Naive thymus-derived CD4-positive, alpha-beta T cell (primary cell): ENCODE measurements at places on chromosomes 12 and 14. TPM values are rescaled to one million over a fixed set of nuclear protein-coding genes. Genes with fewer than 3 reads are reported as not detected.

DNA sequence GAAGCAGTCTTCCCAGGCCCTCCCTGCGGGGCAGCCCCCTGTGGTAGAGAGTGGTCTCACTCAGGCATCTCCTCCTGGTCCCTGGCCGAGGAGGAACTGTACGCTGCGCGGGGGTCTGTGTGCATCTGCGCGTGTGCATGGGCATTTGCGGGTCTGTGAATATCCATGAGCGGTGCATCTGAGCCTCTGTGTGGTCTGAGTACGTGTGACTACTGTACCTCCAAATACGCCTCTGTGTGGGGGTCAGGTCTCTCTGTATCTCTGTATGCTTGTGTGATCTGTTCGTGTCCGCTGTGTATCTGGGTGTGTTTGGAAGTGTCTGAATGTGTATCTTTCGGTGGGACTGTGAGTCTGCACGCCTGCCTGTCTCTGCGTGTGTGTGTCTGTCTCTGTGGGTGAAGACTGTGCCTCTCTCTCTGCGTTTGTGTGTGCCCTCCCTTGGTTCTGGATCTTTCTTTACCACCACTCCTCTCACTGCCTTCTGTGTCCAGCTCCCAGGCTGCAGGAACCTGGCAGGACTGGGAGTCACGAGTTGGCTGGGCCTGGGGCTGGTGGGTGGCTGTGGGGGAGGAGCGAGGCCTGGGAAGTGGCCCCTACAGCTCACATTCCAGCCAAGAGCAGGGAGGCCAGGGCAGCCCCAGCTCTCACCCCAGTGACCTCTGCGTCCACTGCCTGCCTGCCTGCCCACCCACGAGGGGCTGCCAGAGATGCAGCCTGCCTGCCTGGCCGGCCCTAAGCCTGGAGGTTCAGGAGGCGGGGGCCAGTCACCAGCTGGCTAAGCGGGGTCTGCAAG lies 1.1 kb upstream of the PGF start:
- DNase-seq: no peak

- no peak for DNase-seq
Measured at GRCh38 chr14:92987713-92988510, 65.0 kb downstream of the CHGA start.

- DNase-seq: no peak
Measured at GRCh38 chr14:96094656-96095055, 55.5 kb downstream of the C14orf132 start.

DNA sequence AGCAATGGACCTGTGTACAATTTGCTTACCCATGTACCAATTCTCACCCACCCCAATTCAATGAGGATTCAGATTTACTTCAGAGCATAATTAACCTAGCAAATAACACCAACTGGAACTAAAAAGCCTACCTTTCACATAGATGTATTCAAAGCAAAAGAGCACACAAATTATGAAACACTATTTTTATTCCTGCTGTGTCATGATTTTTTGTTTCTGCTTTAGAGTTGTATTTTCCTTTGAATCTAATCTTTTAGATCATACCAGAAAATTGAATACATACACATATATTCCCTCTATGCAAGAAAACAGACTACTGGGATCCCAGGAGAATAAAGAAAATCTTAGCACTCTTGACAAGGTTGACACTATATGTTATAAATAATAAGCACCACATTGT lies 5.9 kb downstream of the KICS2 start:
- DNase-seq: no peak

DNA sequence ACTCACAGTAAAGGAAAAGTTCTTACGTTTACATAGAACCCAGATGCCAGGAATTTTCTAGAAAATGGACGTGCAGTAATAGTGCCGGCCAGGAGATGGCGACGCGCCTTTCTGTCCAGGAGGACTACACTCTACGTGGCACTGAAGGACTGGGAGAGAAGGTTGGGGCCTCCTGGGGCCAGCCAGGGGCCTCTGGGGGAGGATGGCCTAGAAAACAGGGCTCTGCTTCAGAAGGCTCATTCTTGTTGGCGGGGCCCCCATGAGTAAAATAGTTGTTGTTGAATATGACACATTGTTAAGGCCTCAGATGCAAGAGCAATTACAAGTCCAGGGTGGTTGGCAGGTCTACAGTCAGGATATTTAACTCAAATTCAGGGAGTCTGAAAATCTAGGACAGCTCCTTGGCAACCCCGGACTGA lies 120.1 kb upstream of the MAX start:
- DNase-seq: no peak

DNA sequence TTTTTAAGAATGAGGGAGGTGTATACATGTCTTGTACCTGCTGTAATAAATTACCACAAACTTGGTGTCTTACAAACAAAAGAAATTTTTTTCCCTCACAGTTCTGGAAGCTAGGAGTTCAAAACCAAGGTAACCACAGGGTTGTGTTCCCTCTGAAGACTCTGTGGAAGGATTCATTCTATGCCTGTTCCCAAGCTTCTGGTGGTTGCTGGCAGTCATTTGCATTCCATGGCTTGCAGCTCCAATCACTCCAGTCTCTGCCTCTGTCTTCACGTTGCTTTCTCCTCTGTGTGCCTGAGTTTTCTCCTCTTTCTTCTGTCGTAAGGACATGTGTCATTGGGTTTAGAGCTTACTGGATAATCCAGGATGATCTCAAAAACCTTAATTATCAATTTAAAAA lies 15.4 kb upstream of the ZNF641 start:
- no peak for DNase-seq

GRCh38 chr12:66036317-66036716 lies 94.2 kb downstream of the LLPH start:
- no peak for DNase-seq

DNA sequence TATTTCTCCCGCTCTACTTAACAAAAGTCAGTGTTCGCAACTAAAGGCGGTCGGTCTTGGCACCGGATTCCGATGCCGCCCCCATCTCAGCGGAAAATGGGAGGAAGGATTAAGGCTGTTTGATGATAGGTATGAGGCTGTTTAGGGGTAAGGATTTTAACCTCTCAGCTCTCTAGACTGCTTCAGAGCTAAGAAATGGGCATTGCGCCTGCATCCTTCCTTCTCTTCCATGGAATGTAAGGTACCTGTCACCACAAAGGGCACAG lies 1.4 kb downstream of the COCH start:
- DNase-seq: no peak

- DNase-seq: no peak
Measured at GRCh38 chr12:104620837-104621531, 164.2 kb downstream of the CHST11 start.

- DNase-seq: no peak
Measured at GRCh38 chr14:41605550-41606281, 960 bp upstream of the LRFN5 start.

DNA sequence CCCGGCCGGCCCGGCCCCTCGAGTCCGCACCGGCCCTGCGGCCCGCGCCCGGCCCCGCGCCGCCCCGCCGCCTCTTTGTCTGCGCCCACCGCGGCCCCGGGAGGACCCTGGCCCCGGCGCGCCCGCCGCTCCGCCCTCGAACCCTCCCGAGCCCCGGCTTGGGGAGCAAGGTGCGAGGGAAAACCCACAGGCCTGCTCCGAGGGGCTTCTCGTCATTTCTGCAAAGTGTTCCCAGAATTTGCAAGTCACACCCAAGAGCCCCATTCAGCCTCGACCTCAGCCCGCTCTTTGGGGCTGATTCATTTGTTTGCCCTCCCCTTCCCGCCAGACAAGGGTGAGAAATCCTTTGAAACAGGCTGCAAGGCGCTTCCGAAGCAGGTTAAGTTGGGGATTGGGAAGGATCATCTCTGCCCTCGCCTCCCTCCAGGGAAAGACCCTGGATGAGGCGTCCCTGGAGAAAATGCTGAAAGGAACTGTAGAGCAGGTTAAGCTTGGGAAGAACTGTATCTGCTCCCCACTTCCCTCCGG lies 325 bp upstream of the CLIP1 start:
- DNase-seq: peak; percentile 10

DNA sequence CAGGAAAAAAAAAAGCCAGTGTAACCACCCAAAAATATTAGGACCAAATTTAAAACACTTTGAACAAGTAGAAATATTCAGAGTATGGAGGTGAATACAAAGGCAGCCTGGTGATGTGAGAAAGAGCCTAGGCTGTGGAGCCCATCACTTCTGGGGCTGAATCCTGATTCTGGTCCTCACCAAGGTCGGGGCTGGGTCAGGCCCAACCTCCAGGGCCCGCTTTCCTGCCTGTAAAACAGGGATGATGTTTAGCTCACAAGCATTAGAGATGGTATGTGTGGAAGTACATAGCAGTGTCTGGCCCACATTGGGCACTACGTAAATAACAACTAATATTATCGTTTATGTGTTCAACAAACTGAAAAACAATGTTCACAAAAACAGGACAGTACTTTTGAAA lies 7.8 kb upstream of the CAMKK2 start:
- no peak for DNase-seq

The IL22 gene
- not detected for total RNA-seq

The BORCS5 gene
- total RNA-seq: 19.8 and 22.1 TPM in 2 replicates
